Activated CD4-positive, alpha-beta T cell treated with anti-CD3 and anti-CD28 coated beads for 48 hours (primary cell): ENCODE measurements at places on chromosomes 7 and 10.
A peak's percentile ranks its signal among the peaks of the same experiment; 100 is the strongest.

- DNase-seq: no peak
Observed at GRCh38 chr10:62810156-62810902, 5.8 kb downstream of the ADO start.

GRCh38 chr10:99329304-99329553, at the start of gene CNNM1:
Gene CNNM1 (plus strand): TSS chr10:99329356. CDS start chr10:99329388, 32 bp downstream.
- DNase-seq: peak; percentile 64

DNA sequence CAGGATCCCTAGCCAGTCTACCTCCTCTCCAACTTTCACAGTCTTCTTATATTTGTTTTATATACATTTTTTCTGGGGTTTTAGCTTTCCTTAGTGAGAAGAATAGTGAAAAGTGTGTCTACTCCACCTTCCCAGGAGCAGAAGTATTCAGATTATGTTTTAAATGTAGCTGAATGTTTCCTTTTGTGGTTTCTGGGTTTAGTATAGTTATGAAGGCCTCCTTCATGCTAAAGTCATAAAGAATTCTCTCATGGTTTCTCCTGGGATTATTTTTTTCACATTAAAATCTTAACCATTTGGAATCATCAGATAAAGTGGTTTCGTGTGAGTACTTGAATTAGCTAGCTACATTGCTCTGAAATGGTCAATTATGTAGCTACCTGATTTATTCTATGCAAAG, 50.9 kb downstream of the ANKMY2 start:
- DNase-seq: no peak

DNA sequence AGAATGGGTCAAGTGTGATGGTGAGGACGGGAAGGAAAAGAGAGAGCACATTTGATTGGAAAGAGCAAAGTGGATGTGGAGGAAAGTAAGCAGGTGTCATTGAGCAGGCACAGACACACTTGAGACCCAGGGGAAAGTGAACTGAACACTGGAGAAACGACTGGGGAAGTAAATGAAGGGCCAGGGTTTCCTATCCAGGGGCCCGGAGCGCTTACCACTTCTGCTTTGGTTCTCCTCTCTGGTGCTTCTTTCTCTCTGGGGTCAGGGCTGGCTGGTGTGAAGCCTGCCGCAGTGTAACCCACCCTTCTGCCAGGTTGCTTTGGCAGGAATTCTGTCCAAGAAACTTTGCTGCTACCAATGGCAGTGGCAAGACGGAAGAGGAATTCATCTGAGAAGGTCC, 219.3 kb downstream of the SKAP2 start:
- DNase-seq: no peak

DNA sequence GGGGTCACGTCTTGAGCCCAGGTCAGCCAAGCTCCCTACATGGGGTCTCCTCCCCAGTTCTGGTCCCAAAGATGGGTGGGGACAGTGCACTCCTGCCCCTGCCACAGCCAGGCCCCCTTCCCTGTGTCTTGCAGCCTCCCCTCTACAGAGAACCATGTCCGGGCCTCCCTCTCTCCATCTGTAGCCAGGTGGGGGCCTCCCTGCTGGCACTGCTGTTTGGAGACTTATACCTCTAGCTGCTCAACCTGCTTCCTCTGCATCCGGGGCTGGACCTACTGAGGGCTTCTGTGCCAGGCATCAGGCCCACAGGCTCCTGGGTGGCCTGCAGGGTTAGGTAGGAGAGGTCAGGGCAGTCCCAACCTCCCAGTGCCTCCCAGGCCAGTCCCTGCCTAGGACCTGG, 7.9 kb downstream of the SH2B2 start:
- DNase-seq: no peak

DNA sequence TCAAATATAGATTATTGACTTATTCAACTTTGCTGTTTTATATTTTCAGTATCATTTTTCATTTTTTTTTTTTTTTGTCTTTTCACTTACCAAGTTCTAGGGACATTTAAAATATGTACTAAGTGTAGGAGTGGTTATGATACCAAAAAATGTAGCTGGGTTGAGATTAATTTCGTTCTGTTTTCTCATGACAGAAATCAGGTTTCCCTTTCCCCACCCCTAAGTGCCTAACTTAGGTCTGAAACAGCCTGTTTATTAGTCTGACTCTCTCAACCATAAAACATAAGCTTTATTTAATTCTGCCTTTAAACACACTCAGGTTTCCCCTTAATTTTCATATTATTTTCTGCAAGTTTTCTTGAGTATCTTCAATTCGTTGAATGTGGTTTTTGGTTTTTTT, 22.1 kb downstream of the TMEM106B start:
- DNase-seq: no peak
